Stimulated activated CD4-positive, alpha-beta T cell treated with anti-CD3 and anti-CD28 coated beads, Interleukin-4, amount 100 ng/mL, for 1 hour (primary cell): ENCODE measurements at places on chromosomes 2 and 18.

- DNase-seq, result no peak
These were observed 654.1 kb upstream of the SYT4 start for GRCh38 chr18:43931439-43931838.

DNA sequence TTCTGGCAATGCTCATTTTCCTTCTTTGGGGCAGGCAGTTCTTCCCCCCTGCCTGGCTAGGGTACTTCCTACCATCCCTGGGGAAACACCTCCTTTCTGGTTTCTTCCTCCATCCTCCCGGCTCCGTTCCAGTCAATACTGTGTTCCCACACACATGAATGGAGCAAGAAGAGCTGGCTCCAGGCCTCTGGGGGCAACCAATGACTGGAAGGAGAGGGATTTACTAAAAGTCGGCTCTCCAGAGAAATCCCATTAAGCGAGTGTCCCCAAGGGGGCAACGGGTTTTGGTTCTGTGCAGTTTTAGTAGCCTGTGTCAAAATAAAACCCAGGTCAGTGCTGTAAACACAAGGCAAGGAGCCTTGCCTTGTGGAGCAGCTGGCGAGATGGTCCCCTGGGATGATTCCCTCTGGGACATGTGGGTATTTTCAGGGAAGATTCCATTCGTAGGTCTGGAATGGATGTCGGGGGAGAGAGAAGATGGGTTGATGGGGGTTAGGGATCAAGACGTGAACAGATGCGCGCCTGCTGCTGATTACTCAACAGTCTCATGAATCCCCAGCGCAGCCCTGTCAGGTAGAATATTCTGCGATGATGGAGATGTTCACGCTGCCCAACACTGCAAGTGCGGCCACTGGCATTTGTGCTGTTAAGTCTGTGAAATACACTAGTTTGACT, 32.0 kb downstream of the EMILIN2 start:
- DNase-seq, result no peak

DNA sequence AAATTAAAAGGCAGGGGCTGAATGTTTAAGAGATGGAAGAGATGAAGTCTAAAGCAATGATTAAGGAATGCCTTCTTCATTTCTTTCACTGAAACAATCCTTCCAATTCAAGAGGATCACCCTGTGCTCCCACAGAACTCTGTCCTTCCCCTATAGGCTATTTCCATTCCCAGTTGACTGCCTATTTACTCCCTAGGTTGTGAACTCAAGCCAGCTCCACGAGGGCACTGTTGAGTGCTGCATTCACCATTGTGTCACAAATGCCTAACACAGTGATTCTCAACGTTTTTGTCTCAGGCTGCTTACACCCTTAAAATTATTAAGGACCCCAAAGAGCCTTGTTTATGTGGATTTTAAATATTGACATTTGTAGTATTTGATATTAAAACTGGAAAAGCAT, 112.4 kb downstream of the AOX1 start:
- no peak for DNase-seq

- no peak for DNase-seq
These were observed 603.8 kb upstream of the LINC00305 start for GRCh38 chr18:64752707-64753106.

- no peak for DNase-seq
These were observed 105.3 kb downstream of the PAX3 start for GRCh38 chr2:222193328-222193983.

DNA sequence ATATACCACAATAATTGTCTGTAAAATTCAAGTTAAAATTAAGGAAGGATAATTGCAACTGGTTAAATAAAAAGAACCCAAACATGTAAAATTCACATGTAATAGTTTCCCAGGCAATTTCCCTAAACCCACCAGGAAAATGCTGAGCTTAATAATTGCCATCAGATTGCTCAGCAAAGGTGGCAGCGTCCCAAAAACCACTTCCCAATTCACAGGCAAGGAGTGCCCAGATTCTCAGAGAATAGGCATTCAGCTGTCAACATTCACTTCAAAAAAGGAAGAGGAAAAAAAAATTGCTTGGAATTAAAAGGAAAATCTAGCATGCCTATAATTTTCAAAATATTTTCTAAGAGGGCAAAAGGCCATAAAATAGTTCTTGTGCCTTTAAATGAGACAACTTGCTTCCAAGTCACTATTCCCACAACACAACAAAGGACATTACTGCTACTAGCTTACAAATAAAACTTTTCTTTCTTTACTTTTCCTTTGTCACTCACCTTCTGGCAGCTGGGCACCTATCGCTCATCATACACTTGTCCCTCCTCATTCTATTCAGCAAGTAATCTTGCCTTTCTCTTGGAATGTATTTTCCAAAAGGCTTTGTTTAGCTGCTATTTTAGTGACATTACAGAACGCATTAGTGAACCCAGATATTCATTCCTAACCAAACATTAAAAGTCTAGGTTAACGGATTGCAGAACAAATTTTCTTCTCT, 15.2 kb downstream of the SRBD1 start:
- no peak for DNase-seq

- no peak for DNase-seq
These were observed 364.9 kb downstream of the ANAPC1 start for GRCh38 chr2:111519071-111519470.

- no peak for DNase-seq
These were observed 89.7 kb upstream of the SEC11C start for GRCh38 chr18:59049721-59050660.

GRCh38 chr2:217661378-217661777, 341.4 kb downstream of the TNS1 start:
- DNase-seq, result no peak

GRCh38 chr18:37671119-37671518, 105.5 kb upstream of the CELF4 start:
- no peak for DNase-seq

GRCh38 chr2:189517847-189518535, 62.6 kb downstream of the SLC40A1 start:
- no peak for DNase-seq

GRCh38 chr2:191318037-191318728, 73.0 kb downstream of the MYO1B start:
- no peak for DNase-seq

GRCh38 chr2:64751286-64752260, 97.9 kb upstream of the SERTAD2 start:
- DNase-seq, result peak; percentile 27

GRCh38 chr2:3785220-3785889, 82.0 kb downstream of the DCDC2C start:
- no peak for DNase-seq

DNA sequence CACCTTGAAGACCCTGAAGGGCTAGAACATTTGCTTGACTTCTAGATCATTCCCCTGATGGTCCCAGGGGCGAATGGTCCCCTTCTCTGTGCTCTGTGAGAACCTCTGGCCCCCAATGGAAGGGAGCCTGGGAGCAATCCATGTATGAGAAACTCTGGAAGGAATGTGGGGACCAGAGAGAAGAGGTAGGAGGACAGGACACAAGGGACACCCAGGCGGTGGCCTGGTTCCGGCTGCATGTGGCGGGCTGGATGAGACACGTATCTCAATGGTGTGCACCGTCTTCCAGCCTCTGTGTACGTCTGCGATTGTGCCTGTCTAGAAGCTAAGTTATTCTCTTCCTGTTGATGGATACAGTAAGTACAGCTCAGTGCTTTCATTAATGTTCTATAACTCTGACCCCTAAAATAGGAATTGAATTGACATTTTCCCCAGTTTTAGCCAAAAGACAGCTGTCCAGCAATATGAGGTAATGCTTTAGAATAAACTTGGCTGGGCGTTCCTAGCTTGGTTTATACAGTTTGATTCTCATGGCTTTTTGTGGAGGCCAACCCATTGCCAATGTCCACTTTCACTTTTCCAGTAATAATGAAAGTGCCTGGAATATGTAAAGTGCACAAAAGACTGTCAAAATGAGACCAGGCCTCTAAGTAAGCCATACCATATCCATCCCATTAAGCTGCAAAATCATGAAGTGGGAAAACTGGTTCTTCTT, 30.1 kb upstream of the COPS8 start:
- no peak for DNase-seq

DNA sequence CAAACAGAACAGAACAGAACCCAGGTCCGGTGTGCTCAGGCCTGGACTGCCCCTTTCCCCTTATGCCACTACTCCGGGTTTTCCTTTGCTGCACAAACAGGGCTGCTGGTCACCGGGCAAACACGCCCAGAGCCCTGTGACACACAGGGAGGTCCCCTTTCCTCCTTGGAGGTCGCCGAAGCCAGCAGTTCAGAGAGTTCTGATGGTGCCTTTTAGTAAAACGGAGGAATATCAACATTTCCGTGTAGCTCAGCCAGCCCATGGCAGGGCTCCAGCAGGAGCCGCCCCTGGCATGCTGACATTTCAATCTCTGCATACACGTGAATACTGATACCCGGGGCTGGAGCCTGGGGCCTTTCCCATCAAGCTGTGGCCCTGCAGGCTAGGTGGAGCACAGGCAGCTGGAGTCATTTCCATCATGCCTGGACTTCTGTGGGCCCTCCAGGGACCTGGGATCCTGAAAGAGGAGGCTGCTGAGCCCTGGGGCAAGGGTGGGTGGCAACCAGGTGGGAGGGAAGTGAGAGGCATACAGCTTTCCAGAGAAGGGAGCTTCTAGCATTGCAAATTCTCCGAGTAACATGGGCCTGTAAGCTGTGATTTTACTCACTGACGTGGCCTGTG, 91.4 kb upstream of the PXDN start:
- no peak for DNase-seq

GRCh38 chr2:56718413-56718812, 534.6 kb downstream of the CCDC85A start:
- DNase-seq, result no peak

DNA sequence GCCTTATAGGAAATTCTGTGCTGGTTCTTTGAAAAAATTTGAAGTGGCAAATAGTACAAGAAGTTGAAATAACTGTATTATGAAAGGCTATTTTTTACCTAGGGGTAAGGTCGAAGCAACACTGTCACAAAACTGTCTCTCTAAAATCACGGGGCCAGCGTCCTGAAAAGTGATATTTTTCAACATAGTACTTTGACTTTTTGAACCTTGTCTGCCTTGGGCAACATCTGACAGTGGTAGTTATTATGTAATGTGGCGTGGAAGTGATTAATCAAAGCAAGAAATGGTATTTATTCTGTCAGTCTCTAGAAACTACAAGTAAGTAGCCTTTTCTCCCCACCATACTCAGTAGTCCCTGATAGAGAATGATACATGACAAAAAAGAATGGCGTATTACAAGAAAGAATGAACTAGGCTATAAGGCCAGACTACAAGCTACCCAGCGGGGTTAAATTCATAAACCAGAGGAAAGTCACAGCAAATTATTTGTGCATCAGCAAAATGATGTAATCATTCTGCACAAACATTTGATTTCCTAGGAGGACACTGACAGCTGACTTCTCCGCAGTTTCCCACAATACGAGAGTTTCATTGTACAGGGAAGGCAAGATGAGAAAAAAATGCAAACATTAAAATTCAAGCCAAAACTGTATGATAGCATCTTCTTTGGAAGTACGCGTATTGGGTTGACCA, 9.8 kb downstream of the GEN1 start:
- no peak for DNase-seq

GRCh38 chr2:219661197-219661954, 33.9 kb downstream of the SLC4A3 start:
- no peak for DNase-seq

DNA sequence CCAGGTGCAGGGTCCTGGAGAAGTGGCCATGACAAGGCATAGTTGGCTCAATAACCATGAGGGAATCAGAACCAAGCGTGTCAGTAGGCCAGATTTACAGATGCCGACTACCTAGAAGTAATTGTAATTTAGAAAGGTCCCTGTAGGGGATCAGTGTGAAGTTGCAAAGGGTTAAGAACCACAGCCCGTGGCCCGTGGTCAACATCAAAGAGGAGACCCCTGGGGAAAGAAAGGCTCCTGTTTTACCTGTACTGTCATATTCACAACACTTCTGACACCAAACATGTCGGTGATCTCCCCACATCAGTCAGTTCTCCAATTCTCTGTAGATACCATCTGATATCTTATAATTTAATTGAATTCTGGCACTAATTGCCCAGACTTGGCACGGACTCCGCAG, 31.0 kb downstream of the SP100 start:
- no peak for DNase-seq

DNA sequence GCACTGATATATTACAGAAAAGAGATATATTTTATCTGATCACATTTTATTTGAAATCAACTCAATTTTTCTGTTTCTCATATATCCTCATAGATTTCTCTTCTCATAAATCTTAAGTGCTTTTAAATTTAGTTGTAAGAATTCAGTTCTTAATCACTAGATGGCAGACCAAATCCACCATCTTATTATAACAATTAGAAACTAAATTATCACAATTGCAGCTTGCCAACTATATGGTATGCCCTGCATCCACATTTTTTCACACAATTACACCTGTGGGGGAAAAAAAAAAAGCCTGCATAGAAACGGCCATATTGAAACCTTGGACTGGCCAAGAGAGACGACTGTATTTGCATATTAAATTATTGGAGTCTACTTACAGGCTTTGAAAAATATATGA, 64.4 kb downstream of the COL5A2 start:
- no peak for DNase-seq

DNA sequence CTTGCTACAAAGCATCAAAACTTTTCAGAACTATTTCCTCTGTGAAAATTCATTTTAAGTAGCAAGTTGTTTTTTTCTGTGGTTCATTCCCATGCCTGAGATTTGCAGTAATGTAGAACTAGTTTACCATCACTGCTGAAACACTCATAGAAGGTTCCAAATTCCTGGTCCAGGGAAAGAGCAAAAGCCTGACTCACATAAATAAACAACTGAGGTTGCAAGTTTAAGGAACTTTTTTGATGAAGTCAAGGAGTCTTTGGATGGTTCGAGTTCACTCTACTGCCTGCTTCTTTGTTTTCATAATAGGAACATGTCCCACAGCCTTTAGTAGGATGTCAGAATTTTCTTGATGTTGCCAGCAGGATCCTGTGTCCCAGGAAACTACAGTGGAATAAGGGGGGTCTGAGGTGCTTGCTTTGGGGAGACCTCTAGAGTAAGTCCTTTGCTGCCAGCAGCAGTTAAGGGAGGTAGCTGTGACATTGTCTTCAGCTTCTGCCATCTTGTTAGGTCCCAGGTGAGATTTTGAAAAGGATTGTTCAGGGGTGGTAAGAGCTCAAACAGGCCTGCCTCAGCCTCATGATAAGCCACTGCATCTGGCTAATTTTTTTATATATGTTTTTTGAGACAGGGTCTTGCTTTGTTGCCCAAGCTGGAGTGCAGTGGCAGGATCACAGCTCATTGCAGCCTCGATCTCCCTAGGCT, 43.9 kb downstream of the ACSL3 start:
- no peak for DNase-seq

GRCh38 chr2:234075947-234076346, 25.4 kb downstream of the SPP2 start:
- no peak for DNase-seq
